ENCODE measurements at places on chromosomes 13 and 19.
A peak's percentile ranks its signal among the peaks of the same experiment; 100 is the strongest.

DNA sequence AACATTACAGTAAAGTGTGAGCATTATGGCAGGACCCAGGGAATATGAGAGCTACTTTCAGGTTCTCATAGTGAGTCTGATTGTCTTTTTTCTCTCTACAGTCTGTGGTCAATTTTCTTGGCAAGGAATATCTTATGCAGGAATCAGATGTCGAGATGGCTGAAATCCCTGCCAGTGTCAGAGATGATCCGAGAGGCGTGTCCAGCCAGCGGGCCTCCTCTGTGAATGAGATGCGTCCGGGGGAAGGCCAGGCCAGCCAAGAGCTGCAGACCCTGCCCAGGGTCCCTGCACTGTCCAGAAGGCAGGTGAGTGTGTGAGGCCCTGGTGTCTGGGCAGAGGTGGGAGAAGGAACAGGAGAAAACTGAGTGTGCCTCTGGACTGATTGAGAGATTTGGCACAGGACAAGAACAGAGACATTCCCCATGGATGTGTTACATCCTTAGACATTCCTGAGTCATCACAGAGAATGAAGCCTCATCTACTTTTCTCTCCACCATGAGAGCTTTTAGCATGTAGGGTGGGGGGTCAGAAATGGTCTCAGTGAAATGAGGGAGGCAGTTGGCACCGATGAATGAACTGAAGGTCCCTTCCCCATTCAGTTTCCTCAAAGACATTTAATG is 27.3 kb upstream of the EDDM13 start:
- DNase-seq, result no peak

DNA sequence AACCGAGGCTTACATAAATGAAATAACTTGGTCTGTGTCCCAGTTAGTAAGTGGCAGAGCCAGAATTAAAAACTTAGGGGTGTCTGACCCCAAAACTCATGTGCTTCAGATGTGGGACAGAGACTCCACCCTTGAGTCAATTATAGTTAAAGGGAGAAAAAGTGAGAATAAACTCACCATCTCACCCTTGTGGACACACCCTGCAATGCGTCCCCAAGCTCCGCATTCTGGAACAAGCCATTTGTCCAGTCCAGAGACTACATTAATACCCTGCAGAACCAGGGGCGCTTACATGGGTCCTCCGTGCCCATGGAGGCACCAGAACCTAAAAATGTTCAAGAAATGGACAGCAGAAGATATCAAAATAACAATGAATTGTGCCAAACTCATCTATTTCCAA is 207.0 kb upstream of the ZNF507 start:
- no peak for DNase-seq

DNA sequence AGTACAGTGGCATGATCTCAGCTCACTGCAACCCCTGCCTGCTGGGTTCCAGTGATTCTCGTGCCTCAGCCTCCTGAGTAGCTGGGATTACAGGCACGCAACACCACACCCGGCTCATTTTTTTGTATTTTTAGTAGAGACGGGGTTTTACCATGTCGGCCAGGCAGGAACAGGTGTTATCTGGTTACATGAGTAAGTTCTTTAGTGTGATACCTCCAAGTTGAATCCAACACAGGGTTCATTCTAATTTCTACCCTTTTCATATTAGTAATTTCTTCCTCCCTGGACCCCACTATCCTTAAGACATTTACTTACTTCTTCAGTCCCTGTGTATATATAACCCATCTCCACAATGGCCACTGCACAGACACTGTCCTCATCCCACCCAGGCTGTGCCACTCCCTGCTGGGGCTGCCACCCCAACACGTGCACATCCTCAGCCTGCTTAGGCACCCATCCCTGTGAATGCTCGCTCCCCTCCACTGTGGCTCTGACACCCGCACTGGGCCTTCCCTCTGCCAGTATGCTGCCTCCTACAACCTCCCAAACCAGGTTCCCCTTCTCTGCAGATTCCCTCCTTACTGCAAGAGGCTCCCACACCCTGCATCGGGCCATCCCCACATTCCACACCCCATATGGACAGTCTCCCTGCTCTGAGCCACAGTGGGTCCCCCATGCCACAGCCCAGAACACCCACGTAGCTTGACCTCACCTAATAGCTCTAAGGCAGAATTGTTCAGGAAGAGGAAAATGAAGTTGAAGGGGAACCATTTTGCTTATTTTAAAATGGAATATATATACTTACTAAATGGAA is 147.1 kb downstream of the TBC1D4 start:
- no peak for DNase-seq

GRCh38 chr13:109033090-109033489 is 403.7 kb downstream of the MYO16 start:
- DNase-seq, result no peak

- DNase-seq, result no peak
Measured at GRCh38 chr19:42345191-42345812, 19.9 kb downstream of the MEGF8 start.

- DNase-seq, result no peak
Measured at GRCh38 chr13:110881839-110882627, 32.8 kb downstream of the ANKRD10 start.

GRCh38 chr19:6999933-7000332 is 21.3 kb downstream of the MBD3L2B start:
- no peak for DNase-seq

- DNase-seq, result no peak
Measured at GRCh38 chr19:18282021-18282787, 782 bp upstream of the JUND start.

DNA sequence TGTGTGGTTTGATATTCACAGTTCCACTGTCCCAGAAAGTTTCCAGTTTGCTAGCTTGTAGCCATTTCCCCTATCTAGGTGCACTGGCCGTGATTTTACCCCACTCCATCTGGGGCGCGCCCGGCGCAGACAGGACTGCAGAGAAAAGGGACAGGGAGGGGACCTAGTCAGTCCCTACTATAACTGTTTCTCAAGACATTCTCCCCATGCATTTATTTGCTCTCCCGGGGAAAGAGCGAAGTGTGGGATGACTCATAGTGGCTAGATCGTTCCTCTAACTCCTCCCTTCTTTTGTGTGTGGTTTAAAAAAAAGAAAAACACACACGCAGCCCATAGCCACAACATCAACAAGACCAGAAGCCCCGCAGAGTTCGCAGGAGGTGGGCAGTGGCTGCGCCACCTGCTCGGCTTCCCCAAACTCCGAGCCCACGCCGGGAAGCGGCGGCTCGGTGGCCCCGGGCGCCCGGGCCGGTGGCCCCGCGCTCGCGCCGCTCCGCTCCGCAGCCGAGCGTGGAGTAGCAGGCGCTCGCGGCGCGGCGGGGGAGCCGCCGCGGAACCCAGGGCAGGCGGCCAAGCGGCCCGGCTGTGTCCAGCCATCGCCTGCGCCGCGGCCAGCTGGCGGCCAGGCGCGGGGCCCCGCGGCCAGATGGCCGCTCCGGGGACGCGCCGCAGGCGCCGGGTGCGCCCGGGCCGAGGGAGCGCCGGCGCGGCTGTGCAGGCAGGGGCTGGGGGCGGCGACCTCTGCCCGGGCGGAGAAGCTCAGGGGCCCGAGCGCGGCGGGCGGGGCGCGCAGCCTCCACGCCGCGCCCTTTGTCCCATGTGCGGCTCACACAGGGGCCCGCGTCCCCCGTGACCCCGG is 653 bp downstream of the TMTC4 start:
- DNase-seq, result peak; percentile 3

GRCh38 chr13:57946361-57946760 is 314.8 kb downstream of the PCDH17 start:
- DNase-seq, result no peak

GRCh38 chr13:40429706-40430545 is 236.5 kb downstream of the FOXO1 start:
- no peak for DNase-seq

DNA sequence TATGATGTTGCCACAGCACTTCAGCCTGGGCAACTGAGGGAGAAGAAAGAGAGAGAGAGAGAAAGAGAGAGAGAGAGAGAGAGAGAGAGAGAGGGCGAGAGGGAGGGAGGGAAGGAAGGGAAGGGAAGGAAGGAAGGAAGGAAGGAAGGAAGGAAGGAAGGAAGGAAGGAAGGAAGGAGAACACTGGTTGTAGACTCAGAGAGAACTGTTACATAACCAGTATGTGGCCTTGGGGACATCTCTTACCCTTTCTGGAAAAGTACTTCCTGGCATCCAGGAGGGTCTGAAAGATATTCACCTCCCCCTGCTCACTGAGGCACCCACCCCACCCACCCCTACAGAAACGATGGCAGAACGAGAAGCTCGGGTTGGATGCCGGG is 2.7 kb upstream of the ARHGEF1 start:
- no peak for DNase-seq

DNA sequence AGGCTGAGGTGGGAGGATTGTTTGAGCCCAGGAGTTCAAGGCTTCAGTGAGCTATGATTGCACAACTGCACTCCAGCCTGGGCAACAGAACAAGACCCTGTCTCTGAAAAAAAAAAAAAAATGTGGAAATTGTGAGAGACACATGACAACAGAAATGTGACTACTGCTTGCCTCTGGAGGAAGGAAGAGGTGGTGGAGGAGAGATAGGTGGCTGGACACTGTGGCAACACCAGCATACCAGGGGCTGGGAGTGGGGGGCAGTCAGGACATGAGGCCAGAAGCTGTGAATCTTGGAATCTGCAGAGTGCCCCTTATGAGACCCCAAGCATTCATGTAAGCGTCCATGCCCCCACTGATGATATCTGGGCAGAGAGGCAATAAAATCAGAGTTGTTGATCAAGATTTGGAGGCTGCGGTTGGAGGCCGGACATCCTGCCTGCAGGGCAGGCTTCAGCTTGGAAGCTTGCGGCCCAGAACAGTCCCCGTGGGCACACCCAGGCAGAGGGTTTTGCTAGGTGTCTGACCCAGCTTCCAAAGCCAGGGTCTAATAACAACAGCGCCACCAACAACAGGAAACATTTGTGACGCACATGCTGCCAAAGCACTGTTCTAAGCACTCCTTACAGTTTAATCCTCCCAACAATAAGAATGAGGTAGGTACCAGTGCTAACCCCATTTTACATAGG is 16.9 kb downstream of the FAM187B start:
- peak; percentile 21 for DNase-seq

- DNase-seq, result no peak
Measured at GRCh38 chr13:113788413-113789135, 29.5 kb downstream of the TMEM255B start.

- no peak for DNase-seq
Measured at GRCh38 chr13:113186061-113186900, 22.2 kb downstream of the PCID2 start.

DNA sequence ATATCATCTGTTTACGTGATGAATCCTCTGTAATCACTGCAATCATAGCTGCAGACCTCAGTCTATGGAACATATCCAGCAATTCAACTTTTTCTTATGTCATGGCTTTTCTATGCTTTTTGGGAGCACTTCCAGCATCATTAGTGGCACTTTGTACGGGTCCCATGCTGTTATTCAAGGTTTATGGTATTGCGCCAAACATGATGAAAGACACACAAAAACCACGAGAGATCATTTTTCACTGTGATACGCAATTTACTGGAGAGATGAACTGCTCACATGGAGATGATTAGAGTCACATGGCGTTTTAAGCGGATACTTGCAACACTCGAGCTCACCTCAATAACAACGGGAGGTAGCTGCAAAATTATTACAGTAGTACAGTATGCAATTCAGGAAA is 2101.7 kb upstream of the PCDH20 start:
- DNase-seq, result no peak

GRCh38 chr19:40365613-40366401 is 17.3 kb downstream of the PLD3 start:
- DNase-seq, result peak; percentile 35

- DNase-seq, result no peak
Measured at GRCh38 chr19:44643605-44644401, at the start of gene PVR. Gene PVR (plus strand): TSS chr19:44643910. CDS start chr19:44644097, 187 bp downstream.

DNA sequence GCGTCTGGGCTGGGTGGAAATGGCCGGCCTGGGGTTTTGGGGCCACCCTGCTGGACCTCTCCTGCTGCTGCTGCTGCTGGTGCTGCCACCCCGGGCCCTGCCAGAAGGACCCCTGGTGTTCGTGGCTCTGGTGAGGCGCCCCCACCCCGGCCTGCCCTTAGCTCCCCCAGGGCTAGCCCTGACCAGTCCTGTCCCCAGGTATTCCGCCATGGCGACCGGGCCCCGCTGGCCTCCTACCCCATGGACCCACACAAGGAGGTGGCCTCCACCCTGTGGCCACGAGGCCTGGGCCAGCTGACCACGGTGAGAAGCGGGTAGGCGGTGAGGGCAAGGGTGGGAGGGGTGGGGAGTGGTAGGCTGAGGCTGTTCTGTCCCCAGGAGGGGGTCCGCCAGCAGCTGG is at the start of gene ACP4:
TSS of gene ACP4 (plus strand) at position 20 of the 400 bp plus-strand sequence. CDS start at position 20, 0 bp downstream.
- no peak for DNase-seq

DNA sequence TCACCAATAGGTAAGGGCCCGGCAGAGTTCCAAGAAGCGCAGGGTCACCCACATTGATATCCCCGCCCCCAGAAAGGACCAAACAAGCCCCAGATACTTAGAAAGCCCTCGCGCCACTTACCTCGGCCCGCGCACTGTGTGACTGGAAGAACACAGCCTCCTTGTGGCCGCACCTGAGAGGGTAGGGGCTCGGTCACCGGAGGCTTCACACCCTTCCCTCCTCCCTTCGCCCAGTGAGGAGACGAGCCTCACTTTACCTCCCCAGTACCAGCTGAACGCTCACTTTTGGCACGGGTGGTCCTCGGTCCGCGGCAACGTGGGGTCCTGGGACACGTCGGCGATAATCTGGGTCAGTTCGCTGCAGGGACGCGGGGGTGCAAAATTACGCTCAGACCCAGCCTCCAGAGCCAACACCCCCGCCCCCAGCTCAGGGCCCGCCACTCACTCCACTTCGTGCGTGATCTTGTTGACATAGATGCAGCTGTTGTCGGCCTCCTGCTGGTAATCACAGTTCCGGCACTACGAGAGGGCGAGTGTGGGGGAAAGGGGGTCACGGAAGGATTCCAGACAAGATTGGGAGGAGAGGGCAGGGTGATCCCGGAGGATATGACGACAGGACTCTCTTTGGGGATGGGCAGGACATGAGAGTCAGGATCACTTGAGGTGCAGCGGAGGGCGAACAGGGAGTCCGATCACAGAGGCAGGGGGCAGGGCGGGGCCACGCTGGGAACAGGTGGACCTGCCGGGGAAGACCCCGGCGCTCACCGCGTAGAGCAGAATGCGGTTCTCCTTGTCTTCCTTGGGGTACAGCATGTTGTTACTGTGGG is 568 bp downstream of the POLR2I start:
- DNase-seq, result no peak

DNA sequence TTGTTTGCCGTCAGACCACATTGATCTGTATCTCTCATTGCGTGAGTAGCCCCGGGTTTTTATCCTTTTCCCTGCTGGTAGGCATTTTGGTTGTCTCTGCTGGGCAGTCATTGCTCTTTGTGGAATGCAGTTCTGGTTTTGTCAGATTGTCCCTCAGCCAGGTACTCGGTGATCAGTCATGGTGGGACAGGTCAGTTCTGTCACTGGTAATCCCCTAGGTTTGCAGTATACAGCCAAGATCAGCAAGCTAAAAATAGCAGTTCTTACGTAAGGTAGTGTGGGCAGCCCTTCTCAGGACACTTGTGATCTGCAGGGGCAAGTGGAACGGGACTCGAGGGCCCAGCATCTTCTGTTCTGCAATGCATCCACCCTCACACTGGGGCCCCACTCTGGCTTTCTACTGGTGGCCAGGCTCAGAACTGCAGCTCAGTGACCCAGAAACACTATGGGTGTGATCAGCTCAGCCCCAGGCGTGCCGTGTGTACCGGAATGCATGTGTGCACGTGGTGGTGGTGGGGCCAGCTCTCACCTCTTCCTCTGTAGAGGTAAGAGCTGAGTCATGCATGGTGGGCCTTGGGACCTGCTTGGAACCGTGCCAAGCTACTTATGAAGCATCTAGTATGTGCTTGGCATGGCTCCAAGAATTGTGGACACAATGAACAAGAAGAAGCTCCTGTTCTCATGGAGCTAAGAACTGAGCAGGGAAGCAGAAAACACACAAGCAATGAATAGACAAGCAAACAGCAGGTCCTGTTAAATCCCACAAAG is 6.3 kb downstream of the PLEKHF1 start:
- peak; percentile 54 for DNase-seq

Data from stimulated activated CD8-positive, alpha-beta memory T cell treated with anti-CD3 and anti-CD28 coated beads, Interleukin-15, amount 100 ng/mL, for 24 hours (primary cell).